ENCODE measurements at places on chromosomes 1 and 21.

DNA sequence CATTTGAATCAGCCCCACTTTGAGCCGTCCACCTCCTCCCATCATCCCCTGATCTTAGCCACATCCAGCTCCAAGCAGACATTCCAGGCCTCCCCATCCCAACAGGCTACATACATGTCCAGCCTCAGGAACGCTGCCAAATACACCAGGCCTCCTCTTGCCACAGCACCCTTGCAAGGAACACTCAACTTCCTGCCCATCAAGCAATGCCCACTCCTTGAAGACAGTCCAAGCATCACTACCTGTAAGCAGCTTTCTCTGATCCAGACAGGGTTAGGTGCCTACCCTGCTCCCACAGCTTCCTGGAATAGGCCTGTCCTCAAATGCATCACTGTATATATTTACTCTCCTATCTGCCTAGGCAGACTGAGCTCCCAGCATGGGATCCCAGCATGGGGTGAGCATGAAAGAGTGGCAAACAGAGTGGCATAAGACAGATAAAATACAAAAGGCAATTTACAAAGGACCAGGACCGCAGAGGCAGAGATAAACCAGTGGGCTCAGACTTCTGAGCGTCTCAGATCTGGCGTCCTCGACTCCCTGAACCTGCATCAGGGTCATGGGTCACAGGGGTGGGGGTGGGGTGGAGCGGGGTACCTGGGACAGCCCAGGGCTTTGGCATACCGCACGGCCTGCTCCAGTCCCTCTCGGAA lies 816 bp downstream of the HYI start:
- DNase-seq: no peak

- no peak for DNase-seq
Measured at GRCh38 chr1:20483098-20483832, 2.7 kb downstream of the CAMK2N1 start.

- DNase-seq: no peak
Measured at GRCh38 chr1:62457955-62458354, 21.1 kb downstream of the USP1 start.

DNA sequence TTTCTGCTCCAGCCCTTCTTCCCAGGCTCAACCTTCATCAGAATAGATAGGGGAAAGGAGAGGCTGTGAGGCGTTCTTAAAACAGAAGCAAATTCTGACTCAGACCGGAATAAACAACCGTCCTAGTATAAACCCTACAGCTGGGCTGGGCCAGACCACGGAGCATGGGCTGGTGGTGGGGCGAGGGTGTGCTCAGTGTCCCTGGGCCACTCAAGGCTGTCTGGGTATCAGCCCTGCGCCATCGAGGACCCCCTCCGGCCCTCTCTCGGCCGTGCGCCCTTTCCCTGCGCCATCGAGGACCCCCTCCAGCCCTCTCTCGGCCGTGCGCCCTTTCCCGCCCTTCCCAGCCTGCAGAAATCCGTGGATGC lies 36.0 kb downstream of the CAPN2 start:
- no peak for DNase-seq

DNA sequence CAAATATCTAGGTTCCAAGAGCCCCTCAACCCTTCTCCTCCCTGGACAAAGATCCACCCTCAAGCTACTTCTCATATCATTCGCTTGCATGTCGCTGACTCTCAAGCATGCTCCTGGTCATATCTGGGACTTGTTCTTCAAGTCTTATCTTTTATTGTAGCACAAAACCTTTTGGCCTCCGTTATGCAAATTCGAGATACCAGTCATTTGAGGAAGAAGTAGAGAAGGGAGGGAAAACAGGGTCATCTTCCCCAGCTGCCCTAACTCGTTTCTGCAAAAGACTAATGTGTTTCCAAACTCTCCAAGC lies 63.8 kb upstream of the ETS2 start:
- DNase-seq: no peak

- no peak for DNase-seq
Measured at GRCh38 chr1:159554261-159554660, 18.5 kb upstream of the OR10J5 start.

DNA sequence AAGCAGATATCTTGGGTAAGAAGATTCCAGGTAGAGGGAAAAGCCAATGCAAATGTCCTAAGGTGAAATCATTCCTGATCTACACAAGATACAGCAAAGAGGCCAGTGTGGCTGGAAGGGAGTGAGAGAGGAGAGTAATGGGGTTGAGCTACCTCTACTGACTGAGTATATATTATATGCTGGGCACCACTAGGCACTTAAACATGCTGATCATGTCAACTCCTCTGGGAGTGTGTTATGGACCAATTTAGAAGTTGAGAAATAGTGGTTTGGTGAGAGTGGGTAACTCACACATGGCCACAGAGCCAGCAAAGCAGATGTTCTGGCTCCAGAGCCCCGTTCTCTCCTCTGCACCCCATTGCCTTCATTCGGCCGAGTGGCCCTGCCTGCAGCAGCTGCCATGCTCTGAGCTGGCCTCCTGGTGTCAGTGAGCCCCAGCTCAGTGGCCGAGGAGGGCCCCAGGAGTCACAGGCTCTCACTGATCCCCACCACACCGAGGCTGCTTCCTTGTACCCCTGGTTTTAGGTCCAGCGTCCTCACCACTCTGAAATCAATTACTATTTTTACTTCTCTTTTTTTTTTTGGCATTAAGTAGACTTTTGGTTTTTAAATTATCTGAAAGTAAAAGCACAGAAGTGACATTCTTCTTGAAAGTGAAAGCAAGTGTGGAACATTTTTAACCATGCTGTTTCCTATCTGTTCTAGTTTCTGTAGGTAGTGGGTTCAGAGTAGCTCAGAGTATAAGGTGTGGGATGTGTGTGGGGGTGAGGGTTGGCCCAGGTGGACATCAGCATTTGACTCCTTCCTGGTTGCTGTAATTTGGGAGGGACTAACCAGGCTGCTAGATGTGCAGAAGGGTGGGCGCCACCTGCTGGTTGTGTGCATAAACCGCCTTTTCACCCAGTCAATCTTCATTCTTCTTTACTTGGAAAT lies 45.8 kb upstream of the CRNN start:
- peak; percentile 82 for DNase-seq

DNA sequence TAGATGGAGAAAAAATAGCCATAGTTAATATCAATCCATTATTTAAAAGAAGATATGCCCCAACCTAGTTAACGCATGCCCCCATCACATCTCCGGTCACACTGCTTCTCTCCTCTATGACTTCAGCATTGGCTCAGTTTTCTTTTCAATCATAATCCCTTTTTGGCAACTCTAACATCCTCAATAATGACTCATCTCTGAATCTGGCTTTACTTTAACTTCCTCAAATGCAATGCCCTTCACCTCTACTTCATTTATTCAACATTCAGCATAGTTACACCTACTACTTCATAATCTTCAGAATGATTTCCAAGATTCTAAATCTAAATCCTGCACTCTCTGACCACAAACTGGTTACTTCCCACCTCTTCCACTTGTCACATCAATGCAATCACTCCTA lies 417.3 kb downstream of the USH2A start:
- DNase-seq: no peak

DNA sequence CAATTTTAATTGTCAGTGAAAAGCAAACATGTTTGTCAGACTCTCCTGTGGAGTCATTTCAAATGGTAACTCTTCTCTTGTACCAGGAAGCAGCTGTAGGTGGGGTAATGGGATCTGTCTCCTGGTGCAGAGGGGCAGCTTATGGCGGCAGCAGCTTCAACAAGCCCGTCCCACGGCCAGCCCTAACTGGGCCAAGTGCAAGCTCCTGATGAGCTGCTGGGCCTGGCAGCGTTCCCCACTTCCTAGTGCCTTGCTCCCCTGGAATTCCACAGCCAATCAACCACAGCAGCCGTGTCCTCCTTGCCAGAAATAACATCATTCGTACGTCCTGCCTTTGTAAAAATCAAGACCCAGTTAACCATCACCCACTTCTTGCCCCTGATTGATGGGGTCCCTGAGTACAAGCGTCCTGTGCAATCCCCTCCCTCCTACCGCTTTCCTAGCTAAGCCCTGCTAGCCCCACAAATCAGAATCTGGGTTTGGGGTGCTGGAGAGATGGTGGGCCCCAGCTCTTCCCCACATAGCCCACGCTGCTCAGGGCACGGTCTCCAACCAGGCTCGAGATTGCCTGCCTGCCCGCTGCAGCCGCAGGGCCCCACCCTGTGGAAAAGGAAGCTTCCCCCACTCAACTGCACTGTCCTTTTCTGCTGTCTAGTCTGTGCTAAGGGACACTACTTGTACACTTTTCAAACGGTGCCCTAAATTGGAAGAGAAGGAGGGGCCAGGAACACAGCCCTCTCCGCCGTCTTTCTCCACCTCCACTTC lies 61.2 kb downstream of the TOR1AIP2 start:
- DNase-seq: peak; percentile 82

DNA sequence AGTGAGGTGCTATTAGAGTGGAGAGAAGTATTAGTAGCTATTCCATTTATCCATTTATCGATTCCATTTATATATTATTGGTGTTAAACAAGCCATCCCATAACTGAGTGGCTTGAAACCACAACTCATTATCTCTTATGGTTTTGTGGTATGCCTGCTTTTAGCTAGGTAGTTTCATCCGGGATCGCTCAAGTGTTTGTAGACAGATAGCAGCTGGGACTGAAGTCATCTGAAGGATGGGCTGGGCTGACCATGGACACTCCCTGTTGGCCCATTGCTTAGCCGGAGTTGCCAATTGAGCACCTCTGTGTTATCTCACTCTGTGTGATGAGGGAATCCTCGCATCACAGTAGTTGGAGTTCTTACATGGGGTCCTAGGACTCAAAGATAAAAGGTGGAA lies 622.5 kb downstream of the PLA2G4A start:
- no peak for DNase-seq

DNA sequence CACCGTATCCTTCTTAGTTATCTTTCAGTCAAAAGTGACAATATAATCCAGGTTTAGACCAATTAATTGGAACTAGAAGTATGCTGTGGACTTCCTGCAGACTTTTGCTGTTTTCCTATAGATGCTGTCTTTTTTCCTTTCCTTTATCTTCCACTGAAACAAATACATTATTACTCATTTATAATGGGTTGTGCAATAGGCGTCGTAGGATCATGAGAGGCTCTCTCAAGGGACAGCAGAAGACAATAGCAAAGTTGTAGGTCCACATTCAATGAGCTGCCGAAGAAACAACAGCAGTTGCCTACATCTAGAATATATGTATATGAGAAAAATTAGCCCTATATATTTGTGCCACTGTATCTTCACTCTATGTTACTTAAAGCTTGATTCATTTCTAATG lies 371.6 kb downstream of the AMY1C start:
- no peak for DNase-seq

GRCh38 chr21:30839304-30839703 lies 9.7 kb upstream of the KRTAP7-1 start:
- no peak for DNase-seq

DNA sequence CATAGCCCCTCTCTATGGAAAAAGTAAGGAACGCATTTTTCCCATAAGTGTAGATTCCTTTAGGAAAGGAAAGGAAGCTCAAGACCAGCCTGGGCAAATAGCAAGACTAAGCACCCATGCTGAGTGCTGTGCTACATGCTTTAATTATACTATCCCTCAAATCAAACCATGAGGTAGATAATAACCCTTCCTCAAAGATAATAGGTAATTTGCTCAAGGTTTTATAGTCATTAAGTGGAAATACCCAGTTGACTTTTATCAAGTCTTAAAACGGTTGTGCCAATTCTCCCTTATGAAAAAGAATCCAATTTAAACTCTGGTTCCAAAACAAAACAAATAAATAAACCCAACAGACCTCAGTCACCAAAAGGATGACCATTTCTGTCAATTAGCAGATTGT lies 3.4 kb downstream of the KIAA0319L start:
- DNase-seq: no peak

- DNase-seq: no peak
Measured at GRCh38 chr21:37263827-37264600, 3.1 kb downstream of the VPS26C start.

- DNase-seq: peak; percentile 60
Measured at GRCh38 chr21:46099476-46099875, 1.6 kb downstream of the COL6A2 start.

DNA sequence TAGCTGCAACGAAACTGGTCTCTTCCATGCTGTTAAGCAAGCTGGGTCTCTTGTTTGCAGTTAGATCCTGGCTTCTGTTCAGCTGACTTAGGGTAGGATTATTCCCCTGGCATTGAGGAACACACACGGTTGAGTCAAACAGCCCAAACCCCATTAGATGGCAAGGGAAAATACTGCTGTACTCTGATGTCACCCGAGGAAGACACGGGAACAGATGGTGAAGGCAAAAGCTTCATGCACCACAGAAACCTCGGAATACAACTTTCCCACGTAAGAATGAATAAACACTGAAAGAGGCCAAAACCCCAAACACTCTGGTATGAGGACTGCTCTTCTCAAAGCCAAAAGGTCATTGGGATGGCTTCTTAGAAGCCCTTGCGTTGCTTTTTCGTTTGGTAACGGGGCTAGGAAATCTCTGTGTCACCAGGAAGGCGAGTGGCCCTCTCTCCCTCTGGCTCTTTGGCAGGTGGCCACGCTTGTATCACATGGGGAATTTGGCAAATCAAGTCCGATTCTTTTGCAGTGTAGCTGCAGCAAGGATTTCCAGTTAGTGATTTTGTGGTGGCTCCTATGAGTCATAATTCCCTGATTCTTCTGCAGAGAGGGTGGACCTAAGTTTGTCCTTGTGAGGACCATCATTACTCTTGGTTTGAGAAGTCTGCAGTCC lies 16.7 kb upstream of the LYST start:
- peak; percentile 88 for DNase-seq

DNA sequence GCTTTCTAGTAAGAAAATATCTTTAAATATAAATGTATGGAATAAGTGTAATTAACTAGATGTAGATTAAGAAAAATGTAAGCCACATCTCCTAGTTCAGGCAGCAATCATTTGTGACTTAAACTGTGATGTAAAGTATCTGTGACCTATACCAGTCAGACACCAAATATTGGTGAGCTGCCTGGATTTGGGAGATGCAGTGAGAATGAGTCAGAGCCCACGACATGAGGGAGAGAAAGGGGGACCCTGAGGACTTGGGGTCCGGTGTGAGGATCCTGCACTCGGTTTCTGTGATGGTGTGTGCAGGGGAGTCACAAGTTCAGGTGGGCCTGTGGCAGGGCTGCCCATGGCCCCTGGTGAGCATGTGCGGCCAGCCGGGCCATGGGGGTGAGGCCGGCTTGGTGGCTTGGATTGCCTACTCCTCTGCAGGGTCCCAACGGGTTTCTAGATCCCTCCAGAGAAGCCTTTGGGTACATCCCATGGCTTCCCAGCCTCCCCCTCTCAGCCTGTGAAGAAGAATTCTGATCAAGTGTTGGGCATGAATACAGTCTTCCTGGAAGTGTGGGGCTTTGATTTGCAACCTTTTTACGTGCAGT lies 19.0 kb upstream of the ABCG1 start:
- DNase-seq: no peak

DNA sequence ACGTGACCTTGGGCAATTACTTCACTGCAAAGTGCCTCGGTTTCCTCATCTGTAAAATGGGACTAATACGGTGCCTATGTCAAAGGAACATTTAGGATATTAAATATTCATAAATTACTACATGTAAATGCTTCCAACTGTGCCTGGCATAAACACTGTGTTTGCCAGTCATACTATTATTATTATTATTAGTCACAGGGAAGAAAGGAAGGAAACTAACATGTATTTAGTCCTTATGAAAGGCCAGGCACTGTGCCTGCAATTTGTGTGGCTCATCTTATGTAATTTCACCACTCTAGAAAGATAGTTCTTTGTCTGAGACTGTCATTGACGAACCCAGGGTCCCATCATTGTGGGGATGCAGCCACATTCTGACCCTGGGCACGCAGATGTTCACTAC lies 45.0 kb downstream of the EPHB2 start:
- no peak for DNase-seq

GRCh38 chr1:61043010-61043820 lies 39.1 kb upstream of the NFIA start:
- peak; percentile 95 for DNase-seq

All from Right ventricle myocardium superior (tissue), 1 donor.